ENCODE measurements at places on chromosomes 3 and 15. TPM values are rescaled to one million over a fixed set of nuclear protein-coding genes. Genes with fewer than 3 reads are reported as not detected.

GRCh38 chr3:46646700-46647099 is 34.4 kb downstream of the FAM240A start:
- DNase-seq, result no peak
- H3K36me3 ChIP-seq, result no peaks in the 10 kb centered on the region
- H3K4me1 ChIP-seq, result no peaks in the 10 kb centered on the region

GRCh38 chr15:90020936-90021507 is 19.9 kb downstream of the ZNF710 start:
- H3K4me1 ChIP-seq, result peaks cover 38% of the 10 kb centered on the region
- H3K4me3 ChIP-seq, result no peak overlapping the region
- H3K27me3 ChIP-seq, result no peaks in the 10 kb centered on the region
- DNase-seq, result peak; percentile 1
- H3K27ac ChIP-seq, result no peak overlapping the region
- no peaks in the 10 kb centered on the region for H3K36me3 ChIP-seq

DNA sequence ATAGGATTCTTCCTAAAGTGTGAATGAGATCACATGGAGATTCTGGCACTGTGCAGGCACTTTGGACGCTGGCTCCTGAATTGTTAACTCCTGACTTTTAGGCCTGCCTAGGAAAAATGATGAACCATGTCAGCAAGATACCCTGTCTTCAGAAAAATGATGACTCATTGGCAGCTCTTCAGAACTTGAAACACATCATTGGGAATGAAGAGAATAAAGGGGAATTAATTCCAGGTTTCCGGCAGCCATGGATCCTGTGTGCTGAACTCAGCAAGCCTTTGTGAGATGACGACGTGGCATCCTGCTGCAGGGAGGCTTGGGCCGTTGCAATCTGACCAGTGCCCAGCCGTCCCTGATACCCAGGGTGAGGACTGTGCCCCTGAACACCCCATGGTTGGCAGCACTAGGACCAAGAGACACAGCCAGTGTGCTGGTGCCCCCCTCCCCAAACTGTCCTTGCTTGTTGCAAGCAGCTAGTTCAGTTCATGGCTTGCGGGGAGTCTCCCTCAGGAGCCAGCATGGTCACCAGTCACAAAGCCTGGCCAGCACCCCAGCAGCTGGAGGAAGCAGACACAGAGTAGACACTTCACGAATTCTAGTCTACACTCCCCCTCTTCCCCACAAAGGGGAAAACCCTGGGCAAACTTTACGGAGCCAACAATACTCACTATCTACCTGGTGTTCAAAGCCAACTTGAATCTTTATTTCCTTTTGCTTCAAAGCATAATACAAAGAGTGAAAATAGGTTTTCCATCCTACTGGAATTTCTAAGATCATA is 7.8 kb upstream of the LIPC start:
- DNase-seq, result peak; percentile 35
- H3K27ac ChIP-seq, result no peak overlapping the region
- H3K27me3 ChIP-seq, result no peaks in the 10 kb centered on the region
- H3K36me3 ChIP-seq, result no peaks in the 10 kb centered on the region

DNA sequence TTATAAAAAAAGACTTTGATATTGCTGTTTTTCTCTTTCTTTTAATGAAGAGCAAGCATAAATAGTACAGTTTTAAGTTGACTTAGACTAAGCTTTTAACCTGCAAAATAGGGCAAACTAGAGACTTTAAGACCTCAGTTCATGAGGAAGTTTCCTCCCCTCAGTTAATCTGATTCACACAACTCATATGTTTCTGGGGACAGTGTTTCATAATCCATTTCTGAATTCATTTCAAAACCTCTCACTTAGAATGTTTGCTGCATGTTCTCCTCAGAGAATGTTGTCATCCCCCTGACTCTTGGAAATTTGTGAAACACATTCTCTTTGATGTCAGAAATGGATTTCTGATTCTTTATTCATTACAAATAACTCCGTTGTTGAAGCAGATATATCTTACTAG is 79.3 kb upstream of the SKOR1 start:
- H3K4me3 ChIP-seq, result no peak overlapping the region
- H3K27ac ChIP-seq, result peak overlapping the region; percentile 16
- H3K27me3 ChIP-seq, result no peaks in the 10 kb centered on the region
- peaks cover 41% of the 10 kb centered on the region for H3K4me1 ChIP-seq

DNA sequence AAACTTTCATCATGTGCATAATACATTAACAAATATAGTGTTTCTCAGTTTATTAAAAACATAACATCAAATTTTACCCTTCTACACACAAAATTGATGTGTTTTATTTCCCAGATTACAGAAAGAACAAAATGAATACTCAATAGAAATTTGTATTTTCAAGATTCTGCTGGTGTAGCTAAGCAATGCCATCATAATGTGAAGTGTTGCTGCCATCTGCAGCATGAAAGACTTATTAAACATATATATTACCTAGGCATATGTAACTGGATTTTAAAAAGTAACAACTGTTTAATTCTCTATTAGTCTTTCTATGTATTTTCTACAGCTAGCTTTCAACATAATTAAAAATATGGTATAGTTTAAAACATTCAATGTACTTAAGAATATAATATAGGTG is 27.5 kb downstream of the PLSCR5 start:
- no peaks in the 10 kb centered on the region for H3K27me3 ChIP-seq
- H3K4me1 ChIP-seq, result no peaks in the 10 kb centered on the region
- no peak overlapping the region for H3K4me3 ChIP-seq

DNA sequence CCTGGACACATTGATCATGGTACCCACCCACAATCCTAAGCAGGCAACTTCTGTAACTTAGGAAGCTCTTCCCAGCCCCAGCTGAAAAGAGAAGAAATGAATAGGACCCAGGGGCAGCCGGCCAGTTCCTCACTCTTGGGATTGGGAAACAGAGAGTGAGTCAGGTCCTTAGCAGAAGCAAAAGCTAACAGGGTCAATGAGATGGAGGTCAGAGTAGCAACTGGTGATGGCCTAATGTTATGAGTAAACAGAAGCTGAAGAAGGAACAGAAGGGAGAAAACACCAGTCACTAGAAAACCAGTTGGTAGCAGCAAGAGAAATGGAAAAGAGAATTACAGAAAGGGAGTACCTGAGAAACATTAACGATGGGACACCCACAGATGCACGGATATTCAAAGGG is 20.0 kb downstream of the RIOX2 start:
- H3K27ac ChIP-seq, result no peak overlapping the region
- H3K27me3 ChIP-seq, result no peaks in the 10 kb centered on the region
- no peaks in the 10 kb centered on the region for H3K4me1 ChIP-seq
- H3K36me3 ChIP-seq, result peaks cover 62% of the 10 kb centered on the region

DNA sequence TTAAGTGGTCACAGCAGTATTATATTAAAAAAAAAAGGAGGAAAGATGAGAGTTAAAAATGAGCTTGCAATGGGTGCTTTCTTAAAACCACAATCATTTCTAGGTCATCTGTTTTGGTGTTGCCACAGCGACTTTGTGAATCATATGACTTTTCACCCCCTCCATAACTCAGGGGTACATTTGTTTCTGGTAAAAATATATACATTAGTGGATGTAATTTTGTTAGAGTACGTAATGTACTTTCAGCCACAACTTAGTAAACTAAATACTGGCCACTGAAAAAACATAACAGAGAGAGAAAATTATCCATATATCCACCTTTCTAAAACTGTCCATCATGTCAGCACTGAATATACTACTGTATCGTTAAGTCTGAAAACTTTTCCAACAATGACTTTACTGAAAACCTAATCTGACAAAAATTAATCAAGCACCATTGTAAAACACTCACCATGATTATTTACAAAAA is 3.4 kb downstream of the ANKRD28 start:
- peak overlapping the region; percentile 29 for H3K4me3 ChIP-seq
- H3K27ac ChIP-seq, result peak overlapping the region; percentile 62
- peaks cover 24% of the 10 kb centered on the region for H3K36me3 ChIP-seq
- DNase-seq, result no peak
- no peaks in the 10 kb centered on the region for H3K27me3 ChIP-seq
- peaks cover 71% of the 10 kb centered on the region for H3K4me1 ChIP-seq

- no peak for DNase-seq
- H3K27me3 ChIP-seq, result no peaks in the 10 kb centered on the region
- no peak overlapping the region for H3K27ac ChIP-seq
- peaks cover 7% of the 10 kb centered on the region for H3K4me1 ChIP-seq
- H3K36me3 ChIP-seq, result no peaks in the 10 kb centered on the region
Observed at GRCh38 chr3:8520816-8521403, 19.3 kb downstream of the LMCD1 start.

DNA sequence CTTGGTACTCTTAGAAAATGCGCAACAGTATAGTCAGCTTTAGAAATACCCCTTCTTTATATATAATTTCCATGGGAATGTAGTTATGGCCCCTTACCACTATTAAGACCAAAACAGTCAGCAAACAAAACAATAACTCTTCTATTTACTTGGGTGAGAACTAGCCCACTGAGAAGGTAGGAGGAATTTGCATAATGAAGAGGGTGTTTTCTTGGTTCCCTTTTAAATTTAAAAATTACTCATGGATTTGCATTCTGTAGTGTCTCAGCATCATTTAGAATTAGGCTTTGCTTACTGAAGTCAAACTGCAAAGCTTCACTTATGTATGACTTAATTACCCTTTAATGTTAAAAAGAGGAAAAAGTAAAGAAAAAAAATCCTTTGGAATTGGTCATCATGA is 350.8 kb downstream of the PTPRG start:
- no peaks in the 10 kb centered on the region for H3K36me3 ChIP-seq
- no peak overlapping the region for H3K4me3 ChIP-seq
- no peak overlapping the region for H3K27ac ChIP-seq
- H3K4me1 ChIP-seq, result no peaks in the 10 kb centered on the region
- no peak for DNase-seq

DNA sequence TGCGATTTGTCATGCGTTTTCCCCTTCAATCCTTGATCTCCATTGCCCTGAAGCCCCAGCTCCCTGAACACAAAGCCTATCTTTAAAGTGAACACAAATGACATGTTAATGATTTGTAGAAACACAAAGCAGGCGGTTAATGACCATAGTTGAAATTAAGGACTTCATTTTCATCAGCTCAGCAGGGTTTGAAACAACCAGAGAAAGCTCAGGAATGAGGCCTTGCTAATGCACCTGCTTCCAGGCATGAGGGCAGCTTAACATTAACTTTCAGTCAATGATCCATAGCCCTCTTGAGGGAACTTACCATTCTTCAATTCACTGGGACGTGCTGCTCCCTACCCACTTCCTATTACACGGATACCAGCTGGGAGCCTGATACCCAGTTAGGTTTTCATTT is 427.2 kb upstream of the CBLB start:
- peaks cover 23% of the 10 kb centered on the region for H3K4me1 ChIP-seq
- no peak overlapping the region for H3K4me3 ChIP-seq
- DNase-seq, result no peak

DNA sequence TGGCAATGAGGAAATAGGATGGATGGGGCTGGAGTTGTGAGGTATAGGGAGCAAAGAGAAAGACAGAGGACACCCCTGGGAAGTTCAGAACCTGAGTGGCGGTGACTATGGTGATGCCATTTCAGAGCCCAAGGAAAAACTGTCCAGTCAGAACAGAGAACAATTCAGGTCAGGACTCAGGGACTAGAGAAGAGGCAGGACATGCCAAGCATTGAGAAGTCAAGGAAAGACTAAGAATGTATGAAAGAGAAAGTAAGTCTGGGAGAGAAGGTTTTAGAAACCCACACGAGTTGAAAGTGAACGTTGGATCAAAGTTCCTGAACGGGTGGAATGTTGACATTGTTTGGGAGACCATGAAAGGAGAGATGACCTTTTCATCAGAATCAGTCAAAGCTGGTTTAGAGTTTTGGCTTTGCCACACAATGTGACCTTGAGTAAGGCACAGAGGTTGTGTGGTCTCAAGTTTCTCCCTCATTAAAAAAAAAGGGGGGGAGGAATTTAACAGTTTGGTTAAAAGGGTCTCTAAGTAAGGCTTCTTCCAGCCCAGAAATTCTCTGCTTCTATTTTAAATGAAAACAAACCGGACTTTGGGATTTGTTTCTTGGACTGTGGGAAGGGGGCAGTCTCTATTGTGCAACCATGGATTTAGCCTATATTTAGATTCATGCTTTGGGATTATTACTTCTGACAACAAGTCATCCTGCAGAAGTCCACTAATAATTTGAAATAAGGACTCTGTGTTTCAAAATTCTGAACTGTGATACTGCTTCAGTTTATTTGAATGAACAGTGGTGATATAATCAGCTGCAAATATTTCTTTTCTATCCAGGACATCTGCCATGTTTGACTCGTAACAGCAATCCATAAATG is 315.9 kb upstream of the TBL1XR1 start:
- no peaks in the 10 kb centered on the region for H3K27me3 ChIP-seq
- H3K4me3 ChIP-seq, result no peak overlapping the region
- no peak for DNase-seq

DNA sequence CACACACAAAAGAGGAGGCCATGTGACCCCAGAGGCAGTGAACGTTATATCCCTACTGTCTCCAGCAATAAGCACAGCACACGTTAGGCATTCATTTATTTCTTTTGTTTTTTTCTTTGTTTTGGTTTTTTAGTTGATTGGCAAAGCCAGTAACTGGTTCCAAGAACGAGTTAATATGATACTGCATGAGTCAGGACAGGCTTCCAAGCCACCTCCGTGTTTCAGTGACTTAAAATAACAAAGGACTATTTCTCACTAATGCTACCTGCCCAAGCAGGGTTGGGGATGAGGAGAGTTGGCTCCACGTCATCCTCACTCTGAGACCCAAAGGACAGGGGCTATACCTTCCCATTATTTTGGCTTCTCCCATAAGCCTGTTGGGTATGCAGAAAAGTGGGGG is 130.5 kb downstream of the ST8SIA2 start:
- H3K4me1 ChIP-seq, result peaks cover 6% of the 10 kb centered on the region
- DNase-seq, result no peak
- peaks cover 6% of the 10 kb centered on the region for H3K27me3 ChIP-seq
- H3K27ac ChIP-seq, result no peak overlapping the region
- H3K4me3 ChIP-seq, result no peak overlapping the region
- no peaks in the 10 kb centered on the region for H3K36me3 ChIP-seq

DNA sequence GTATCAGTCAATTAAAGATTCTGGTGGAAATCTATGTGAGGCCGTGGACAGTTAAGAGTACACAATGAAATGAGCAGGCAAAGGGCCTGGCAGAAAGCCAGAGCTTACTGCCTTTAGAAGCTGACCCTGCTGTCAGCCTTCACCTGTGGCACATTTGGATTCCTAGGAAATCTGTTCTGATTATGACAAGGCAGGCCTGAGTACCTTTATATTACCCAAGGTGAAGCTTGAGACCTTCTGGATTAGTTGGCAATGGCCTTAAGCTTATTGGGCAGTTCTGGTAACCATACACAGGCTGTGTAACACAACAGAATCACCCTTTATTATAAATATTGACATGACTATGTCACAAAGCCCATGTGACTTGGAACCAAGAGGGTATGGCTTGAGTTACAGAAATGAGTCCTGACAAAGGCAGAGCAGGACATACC is 43.2 kb downstream of the NBEAL2 start:
- H3K4me1 ChIP-seq, result peaks cover 56% of the 10 kb centered on the region
- no peaks in the 10 kb centered on the region for H3K27me3 ChIP-seq
- peaks cover 9% of the 10 kb centered on the region for H3K36me3 ChIP-seq
- no peak overlapping the region for H3K4me3 ChIP-seq

EFCC1 gene
- total RNA-seq, result 0.12 TPM

RYR3 gene
- total RNA-seq, result not detected

GOLGA8T gene
- total RNA-seq, result not detected

GATM gene
- total RNA-seq, result 1.3 TPM

LCTL gene
- not detected for total RNA-seq

SCN5A gene
- 0.34 TPM for total RNA-seq

KLHL40 gene
- not detected for total RNA-seq

GNAT1 gene
- total RNA-seq, result not detected

RABL3 gene
- total RNA-seq, result 30.0 TPM

NPAP1 gene
- total RNA-seq, result not detected
